Stimulated activated CD4-positive, alpha-beta T cell treated with anti-CD3 and anti-CD28 coated beads, Interleukin-2, amount 100 ng/mL, for 4 hours (primary cell): ENCODE measurements at places on chromosomes 6 and 20.
A peak's percentile ranks its signal among the peaks of the same experiment; 100 is the strongest.

GRCh38 chr20:57576617-57577550 lies 16.0 kb downstream of the PCK1 start:
- DNase-seq = no peak

DNA sequence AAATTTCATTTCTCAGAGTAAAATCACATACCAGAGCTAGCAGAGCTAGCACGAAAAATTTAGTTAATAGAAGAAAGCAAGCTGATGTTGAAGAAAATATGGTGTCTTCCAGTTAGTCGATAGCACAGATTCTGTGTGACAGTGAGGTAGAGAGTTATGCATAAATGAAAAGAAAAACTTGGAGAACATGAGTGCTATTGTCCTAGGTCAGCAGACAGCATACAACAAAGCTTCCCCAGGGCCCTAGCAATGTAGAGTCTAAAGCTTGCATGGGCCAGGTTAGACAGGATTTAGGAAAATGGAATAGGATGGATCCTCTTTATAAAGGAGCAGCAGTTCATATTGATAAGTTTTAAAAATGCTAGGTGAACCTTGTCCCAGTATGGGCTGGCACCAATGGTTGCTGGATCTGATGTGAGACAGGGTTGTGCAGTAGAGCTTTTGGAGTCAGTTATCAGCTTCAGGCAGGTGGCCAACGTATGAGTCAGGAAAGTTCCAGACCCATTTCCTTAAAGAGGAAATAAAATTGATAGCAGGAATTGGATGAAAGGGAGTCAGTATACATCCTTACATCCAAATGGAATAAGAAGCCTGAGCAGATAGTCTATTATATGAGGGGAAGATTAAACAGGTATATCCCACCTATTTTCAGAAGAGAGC lies 277.2 kb downstream of the FRK start:
- DNase-seq = no peak

- no peak for DNase-seq
These were observed 5.2 kb downstream of the SIRPA start for GRCh38 chr20:1900321-1900801.

DNA sequence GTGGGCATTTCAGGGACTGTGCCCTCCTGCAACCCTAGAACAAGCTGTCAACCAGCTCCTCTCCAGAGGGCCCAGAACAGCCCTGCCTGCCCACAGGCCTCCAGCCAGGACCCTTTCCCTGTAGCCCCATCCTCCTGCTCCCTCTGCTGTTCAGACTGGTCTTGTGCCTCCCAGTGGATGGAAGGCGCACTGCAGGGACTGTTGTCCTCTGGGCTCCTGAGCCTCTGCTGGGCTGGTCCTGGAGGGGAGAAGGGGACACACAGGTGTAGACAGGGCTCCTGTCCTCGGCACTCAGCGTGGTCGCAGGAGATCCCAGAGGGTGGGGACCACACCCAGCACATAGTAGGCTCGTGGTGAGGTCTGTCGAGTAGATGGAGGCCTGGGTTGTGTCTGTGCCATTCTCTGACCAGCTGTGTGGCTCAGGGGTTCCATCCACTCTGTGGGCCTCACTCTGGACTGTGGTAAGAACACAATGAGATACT lies 11.5 kb downstream of the ITPR3 start:
- DNase-seq = peak; percentile 26

GRCh38 chr6:2353412-2354137 lies 108.2 kb upstream of the GMDS start:
- DNase-seq = peak; percentile 28

GRCh38 chr20:34574861-34575260 lies 16.3 kb downstream of the MAP1LC3A start:
- DNase-seq = no peak
